ENCODE measurements at places on chromosomes 1 and 21. TPM values are rescaled to one million over a fixed set of nuclear protein-coding genes. Genes with fewer than 3 reads are reported as not detected.
A peak's percentile ranks its signal among the peaks of the same experiment; 100 is the strongest.

DNA sequence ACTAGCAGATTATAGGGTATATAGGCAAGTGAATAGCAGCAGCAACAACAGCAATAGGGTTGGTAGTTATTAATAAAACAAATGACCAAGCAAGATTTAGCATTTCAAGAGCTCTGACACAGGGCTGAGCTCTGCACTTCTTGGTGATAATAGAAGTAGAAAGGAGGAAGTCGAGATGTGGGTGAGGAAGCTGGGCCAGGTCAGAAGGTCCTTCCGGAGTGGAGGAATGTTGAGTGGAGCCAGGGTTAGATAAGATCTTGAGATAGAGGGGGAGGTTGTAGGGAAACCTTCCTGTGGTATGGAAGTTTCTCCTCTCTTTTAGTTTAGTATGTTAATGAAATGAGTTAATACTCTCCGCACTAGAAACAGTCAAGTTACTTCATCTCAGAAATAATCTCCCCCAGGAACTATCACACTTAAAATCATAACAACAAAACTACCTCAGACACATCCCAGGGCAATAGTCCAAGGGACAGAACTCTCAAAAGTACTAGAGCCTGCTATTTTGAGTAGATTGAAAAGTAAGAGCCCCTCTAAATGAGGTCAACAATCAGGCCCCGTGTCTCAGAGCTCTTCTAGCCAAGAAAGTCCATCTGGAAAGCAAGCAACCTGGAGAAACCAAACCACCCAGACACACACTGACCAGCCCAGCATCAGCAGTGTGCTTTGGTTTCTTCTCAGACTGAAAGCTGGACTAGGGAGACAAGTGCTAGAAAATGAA is 45.4 kb upstream of the ATP1B1 start:
- no peaks in the 10 kb centered on the region for H3K27me3 ChIP-seq
- no peaks in the 10 kb centered on the region for H3K36me3 ChIP-seq
- H3K4me1 ChIP-seq = peaks cover 8% of the 10 kb centered on the region

Gene GBP7
- polyA plus RNA-seq = 0.09 TPM

GRCh38 chr1:164225011-164225410 is 334.0 kb upstream of the PBX1 start:
- H3K27me3 ChIP-seq = no peaks in the 10 kb centered on the region
- H3K4me3 ChIP-seq = no peak overlapping the region
- H3K36me3 ChIP-seq = no peaks in the 10 kb centered on the region
- no peaks in the 10 kb centered on the region for H3K4me1 ChIP-seq
- peak; percentile 73 for DNase-seq

DNA sequence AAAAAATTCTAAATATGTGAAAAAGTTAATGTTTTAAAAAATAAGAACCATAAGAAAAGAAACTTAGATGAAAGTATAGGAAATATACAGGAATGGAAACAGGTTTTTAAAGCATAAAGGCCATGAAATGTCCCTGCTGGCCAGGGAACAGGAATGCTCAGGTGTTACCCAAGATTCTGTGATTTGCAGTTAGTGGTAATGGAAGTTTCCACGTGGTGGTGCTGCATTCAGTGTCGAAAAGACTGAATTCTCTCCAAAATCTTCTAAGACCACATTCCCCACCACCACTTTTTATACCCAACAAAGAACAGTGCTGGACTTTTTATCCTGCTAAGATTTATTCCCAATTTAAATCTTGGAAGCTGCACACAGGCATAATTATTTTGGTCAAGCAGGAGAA is 126.2 kb downstream of the PRRX1 start:
- no peak overlapping the region for H3K27ac ChIP-seq
- no peaks in the 10 kb centered on the region for H3K27me3 ChIP-seq
- no peak overlapping the region for H3K4me3 ChIP-seq
- H3K36me3 ChIP-seq = no peaks in the 10 kb centered on the region
- DNase-seq = no peak

- H3K36me3 ChIP-seq = no peaks in the 10 kb centered on the region
- H3K4me3 ChIP-seq = no peak overlapping the region
- no peaks in the 10 kb centered on the region for H3K27me3 ChIP-seq
- DNase-seq = no peak
- H3K27ac ChIP-seq = no peak overlapping the region
Measured at GRCh38 chr1:186165303-186165702, 209.8 kb downstream of the TPR start.

GRCh38 chr1:119291611-119292206 is 76.9 kb upstream of the HAO2 start:
- H3K4me1 ChIP-seq = no peaks in the 10 kb centered on the region
- H3K27ac ChIP-seq = no peak overlapping the region
- no peak overlapping the region for H3K4me3 ChIP-seq
- no peak for DNase-seq
- no peaks in the 10 kb centered on the region for H3K36me3 ChIP-seq

Gene LINGO4
- not detected for polyA plus RNA-seq

Gene MIGA1
- polyA plus RNA-seq = 1.4 TPM
